ENCODE measurements at places on chromosomes 7 and 10. TPM values are rescaled to one million over a fixed set of nuclear protein-coding genes. Genes with fewer than 3 reads are reported as not detected.

DNA sequence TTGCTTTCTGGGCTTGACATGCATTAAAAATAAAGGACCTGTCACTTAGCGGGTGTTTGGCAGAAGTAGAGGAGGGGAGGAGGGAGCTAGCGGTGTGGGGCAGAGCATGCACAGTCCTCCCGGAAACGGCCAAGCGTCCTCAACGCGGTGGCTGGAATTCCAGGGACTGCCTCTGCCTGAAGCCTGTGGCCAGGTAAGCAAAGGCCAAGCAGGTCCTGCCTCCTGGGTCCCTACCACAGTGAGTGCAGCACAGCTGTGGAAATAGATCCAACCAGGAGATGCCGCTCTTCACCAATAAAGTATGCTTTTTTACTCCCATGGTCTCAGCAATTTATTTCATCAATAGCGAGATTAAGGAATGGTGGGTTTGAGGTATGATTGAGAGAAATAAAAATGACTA lies 323.4 kb downstream of the WDR37 start:
- DNase-seq, result no peak

- DNase-seq, result no peak
Measured at GRCh38 chr10:50440489-50440888, 183.3 kb downstream of the SGMS1 start.

GRCh38 chr10:99775850-99776249 lies 6.6 kb upstream of the ABCC2 start:
- no peak for DNase-seq

- no peak for DNase-seq
Measured at GRCh38 chr10:119525116-119525515, 17.4 kb downstream of the RGS10 start.

CEP55 gene
- 7.8 TPM for total RNA-seq

GRCh38 chr10:5449823-5450222 lies 37.5 kb downstream of the NET1 start:
- DNase-seq, result peak; percentile 79

DNA sequence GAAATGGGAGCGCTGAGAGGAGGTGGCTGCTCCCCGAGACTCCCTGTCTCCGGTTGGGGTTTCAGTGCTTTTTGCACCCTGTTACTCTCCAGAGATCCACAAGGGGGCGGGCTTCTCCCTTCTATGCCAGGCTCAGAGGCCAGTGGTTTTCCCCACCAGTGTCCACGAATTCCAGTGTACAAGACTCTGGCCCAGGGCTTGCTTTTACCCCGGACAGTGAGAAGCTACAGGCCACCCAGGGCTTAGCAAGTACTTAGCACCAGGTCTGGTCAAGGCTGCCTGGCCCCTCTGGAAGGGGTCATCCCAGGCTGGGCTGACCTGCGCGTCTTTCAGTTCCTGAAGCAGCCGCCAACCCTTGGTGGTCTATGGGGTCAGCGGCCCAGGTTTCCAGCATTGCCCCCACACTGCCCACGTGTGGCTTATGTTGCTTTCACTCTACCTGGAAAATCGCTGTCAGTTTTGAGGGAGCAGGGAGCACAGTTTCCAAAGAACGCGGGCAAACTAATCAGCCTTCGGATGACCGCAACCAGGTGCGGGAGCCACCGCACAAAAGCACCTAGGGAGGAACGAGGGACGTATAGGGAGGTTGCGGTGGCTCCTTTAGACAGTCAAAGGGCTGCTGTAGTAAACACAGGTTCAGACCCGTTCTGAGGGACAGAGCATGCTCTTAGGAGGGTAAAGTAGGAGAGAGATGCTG lies 6.8 kb downstream of the CYP26A1 start:
- DNase-seq, result no peak

GRCh38 chr10:130361351-130362105 lies 225.3 kb downstream of the GLRX3 start:
- DNase-seq, result no peak

GRCh38 chr7:77665161-77665560 lies 31.1 kb upstream of the RSBN1L start:
- no peak for DNase-seq

HTR5A gene
- not detected for total RNA-seq

SSC4D gene
- total RNA-seq, result 0.89 TPM

DNA sequence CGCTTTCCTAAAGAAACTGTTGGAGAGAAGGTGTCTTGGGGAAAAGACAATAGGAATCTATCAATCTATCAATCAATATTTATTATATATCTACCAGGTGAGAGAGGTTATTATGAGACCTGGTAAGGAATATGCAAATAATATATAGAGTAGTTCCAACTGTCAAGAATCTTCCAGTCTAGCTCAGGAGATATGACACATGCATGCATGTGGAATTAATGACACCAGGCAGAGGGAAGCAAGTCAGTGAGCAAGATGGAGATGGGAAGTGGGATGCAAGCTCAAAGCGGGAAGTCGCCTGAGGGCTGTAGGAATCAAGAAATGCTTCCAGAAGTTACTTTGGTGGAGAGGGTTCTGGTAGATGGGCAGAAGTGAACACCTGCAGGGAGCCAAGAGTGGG lies 187.4 kb upstream of the NRP1 start:
- no peak for DNase-seq

GUSB gene
- total RNA-seq, result 25.2 TPM

CAV2 gene
- total RNA-seq, result 78.6 TPM

DNA sequence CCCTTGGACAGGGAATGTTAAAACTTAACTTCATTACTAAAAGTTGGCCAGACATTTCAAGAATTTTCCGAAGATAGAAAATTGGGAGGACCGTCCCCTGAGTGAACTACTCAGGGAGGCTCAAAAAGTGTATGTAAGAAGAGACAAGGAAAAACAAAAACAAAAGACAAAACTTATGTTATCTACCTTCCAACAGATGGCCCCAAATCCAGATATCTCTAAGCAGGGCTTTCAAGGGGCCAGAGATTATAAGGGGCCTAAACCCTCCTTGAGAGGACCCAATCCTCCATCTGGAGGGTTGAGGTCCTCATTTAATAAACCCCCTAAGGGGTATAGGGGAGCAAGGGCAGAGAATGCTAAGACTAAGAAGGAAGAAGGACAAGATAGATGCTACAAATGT lies 203.6 kb downstream of the SH2D4B start:
- no peak for DNase-seq

HDAC9 gene
- total RNA-seq, result 28.2 TPM

PNLIP gene
- 1.4 TPM for total RNA-seq

- DNase-seq, result no peak
Measured at GRCh38 chr7:87648316-87648715, 20.1 kb downstream of the RUNDC3B start.

DNA sequence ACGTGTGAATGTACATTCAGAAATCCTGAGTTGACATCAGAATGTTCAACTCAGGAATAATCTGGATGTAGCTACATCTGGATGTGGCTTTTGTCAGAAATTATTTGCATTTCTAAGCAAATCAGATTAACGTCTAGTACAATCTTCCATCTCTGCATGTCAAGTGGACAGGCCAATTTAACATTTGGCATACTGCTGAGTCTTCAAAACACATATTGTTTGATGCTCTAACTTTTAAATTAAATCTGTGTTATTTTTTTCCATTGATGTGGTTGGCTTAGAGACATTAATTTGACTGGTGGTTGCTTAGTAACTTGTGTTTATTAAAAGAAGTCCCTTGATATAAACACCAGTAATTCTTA lies 3.4 kb downstream of the STAMBPL1 start:
- no peak for DNase-seq

MNX1 gene
- not detected for total RNA-seq

NSUN6 gene
- total RNA-seq, result 23.0 TPM

FFAR4 gene
- 1.6 TPM for total RNA-seq

GTF2IRD1 gene
- 18.1 TPM for total RNA-seq

LRIT1 gene
- total RNA-seq, result not detected

GRCh38 chr7:158856883-158857668 lies 718 bp downstream of the DYNC2I1 start:
- DNase-seq, result peak; percentile 11

XRCC2 gene
- total RNA-seq, result 3.6 TPM

- DNase-seq, result no peak
Measured at GRCh38 chr7:35729061-35729783, 34.3 kb upstream of the HERPUD2 start.

DNA sequence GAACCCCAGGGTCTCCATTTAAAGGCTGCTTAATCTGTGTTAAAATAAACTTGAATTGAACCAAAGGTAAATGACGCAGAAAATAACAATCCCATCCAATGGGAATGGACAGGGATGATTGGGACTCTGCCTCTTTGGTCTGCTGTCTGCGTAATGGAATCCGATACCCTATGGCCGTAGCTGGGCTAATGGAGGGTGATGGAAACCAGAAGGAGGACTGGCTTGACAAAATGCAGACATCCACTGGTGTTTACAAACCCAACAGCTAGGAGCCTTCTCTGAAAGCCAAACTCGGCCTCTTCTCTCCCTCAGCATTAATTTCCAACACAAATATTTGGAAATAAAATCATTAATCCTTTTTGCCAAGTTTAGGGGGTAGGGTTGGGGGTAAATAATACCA lies 162.2 kb upstream of the CHST15 start:
- DNase-seq, result no peak

DNA sequence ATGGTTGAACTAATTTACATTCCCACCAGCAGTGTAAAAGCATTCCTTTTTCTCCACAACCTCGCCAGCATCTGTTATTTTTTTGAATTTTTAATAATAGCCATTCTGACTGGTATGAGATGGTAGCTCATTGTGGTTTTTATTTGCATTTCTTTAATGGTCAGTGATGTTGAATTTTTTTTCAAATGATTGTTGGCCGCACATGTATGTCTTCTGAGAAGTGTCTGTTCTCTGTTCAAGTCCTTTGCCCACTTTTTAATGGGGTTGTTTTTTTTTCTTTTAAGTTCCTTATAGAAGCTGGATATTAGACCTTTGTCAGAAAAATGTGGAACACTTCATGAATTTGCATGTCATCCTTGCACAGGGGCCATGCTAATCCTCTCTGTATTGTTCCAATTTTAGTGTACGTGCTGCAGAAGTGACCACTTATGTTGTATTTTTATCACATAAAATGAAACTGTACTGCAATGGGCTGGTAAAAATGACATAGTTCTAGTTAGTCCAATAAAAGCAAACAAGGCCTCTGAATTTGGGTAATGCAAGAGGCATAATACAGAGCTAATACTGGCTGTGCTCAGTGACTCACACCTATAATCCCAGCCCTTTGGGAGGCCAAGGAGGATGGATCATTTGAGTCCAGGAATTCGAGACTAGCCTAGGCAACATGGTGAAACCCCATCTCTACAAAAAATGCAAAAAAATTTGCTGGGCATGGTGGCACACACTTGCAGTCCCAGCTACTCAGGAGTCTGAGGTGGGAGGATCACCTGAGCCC lies 70.3 kb downstream of the ABI1 start:
- DNase-seq, result no peak

MACC1 gene
- total RNA-seq, result 7.1 TPM

- DNase-seq, result no peak
Measured at GRCh38 chr10:70557086-70557845, 45.3 kb downstream of the PRF1 start.

GRCh38 chr7:77950548-77950947 lies 152.0 kb downstream of the PHTF2 start:
- no peak for DNase-seq

ECHDC3 gene
- total RNA-seq, result 17.0 TPM

RGS10 gene
- total RNA-seq, result 34.0 TPM

EEPD1 gene
- 12.2 TPM for total RNA-seq

DNA sequence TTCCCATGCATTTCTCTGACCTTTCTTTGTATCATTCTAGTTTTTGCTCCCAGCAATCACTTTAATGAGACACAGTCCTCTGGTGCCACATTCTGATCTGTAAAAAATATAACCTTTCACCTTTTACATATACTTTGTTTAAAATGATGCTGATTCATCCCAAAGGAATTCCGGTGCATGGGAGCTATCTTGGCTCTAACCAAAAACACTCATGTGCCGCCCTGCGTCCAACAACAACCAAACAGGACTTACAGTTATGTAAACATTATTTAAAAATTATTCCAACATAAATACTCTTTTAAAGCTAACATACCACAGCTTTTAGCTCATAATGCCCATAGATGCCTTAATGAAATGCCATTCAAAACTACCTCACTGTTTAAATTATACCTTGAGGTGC lies 7.7 kb upstream of the OPALIN start:
- DNase-seq, result no peak

GRCh38 chr7:135980665-135981180 lies 3.6 kb upstream of the MTPN start:
- DNase-seq, result no peak

GRCh38 chr7:108515013-108515412 lies 10.9 kb downstream of the PNPLA8 start:
- no peak for DNase-seq

AZGP1 gene
- 39.4 TPM for total RNA-seq

DNA sequence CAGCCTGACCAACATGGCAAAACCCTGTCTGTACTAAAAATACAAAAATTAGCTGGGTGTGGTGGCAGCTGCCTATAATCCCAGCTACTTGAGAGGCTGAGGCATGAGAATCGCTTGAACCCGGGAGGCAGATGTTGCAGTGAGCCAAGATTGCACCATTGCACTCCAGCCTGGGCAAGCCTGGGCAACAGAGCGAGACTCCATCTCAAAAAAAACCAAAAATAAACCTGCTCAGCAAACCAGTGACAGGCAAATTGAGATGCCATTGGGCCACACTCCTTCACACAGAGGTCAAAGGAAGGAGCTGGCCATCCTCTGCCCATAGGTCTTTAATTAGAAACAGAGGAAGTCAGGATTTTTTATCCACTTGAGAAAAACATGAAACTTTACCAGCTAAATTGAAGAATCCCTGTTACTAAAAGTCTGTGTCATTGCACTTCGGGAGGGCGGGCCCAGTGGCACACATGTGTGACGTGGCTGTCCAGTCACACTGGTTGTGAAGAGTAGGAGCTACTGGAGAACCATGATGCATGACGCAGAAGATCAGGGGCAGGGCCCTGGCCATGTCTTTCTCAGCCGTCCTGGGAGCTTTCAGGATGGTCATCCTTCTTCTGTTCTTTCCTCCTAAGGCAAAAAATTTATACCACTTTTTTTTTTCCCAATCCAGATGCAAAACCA lies 118.3 kb upstream of the ZNF438 start:
- DNase-seq, result no peak

TIMM23 gene
- 36.5 TPM for total RNA-seq

FAM200A gene
- 6.8 TPM for total RNA-seq

DNA sequence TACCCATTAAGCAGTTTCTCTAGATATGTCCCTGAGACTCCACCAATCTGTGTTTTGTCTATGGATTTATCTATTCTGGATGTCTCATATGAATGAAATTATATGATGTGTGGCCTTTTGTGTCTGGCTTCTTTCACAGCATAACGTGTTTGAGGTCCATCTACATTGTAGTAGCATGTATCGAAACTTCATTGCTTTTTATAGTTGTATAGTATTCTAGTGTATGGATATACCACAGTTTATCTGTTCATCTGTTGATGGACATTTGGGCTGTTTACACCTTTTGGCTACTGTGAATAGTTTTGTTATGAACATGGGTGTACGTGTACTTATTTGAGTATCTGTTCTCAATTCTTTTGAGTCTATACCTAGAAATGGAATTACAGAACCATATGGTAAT lies 9.6 kb downstream of the KAT6B start:
- DNase-seq, result no peak
